Left kidney (tissue), 8 donors: ENCODE measurements at places on chromosomes 13 and 19. TPM values are rescaled to one million over a fixed set of nuclear protein-coding genes. Genes with fewer than 3 reads are reported as not detected.

DNA sequence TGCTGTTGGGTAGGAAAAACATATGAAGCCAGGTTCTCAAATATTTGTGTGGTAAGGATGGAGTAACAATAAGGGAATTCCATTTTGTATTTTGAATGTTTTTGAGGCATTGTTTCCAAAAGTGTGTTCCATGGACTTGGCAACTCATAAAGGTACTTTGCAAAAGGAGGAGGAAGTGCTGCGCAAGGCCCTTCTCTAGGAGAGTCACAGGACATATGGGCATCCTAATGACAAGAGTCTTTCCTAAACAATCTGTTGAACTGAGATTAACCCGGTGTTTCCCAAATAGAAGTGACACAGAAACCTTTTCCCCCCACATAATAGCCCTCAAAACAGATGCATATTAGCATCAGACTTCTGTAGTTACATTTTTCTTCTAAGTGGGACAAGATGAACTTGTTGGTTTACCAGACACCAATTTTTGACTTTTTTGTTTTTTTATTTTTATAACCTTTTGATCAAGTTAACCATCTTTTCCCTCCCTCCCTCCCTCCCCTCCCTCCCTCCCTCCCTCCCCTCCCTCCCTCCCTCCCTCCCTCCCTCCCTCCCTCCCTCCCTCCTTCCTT, 209.3 kb downstream of the PCCA start:
- DNase-seq: no peak

DNA sequence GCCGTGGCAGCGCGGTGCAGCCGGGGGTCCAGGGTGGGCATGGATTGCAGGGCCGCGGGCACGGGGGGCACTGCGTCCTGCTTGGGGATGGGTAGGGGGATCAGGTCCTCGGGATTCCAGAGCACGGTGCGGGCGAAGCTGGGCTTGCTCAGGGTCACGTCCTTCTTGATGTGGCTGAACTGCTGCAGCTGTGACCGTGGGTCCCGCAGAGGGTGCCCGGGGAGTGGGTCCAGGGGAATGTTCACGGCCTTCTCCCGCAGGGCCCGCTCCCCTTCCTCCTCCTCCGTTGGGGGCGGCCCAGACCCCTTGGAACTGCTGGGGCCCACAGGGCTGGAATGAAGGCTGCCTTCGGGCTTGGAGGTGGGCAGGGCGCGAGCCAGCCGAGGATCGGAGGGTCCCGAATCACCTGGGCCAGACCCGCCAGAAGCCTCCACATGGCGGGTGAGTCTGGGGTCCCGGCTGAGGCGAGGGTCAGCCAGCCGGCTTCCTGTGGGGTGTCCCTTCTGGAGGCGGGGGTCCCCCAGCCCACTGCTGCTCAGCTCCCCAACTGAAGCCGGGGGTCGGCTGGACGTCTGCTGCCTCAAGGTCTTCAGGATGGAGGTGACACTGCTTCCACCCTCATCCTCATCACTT, 18.9 kb upstream of the TMEM160 start:
- DNase-seq: no peak

GRCh38 chr19:30596268-30596667, 224.1 kb downstream of the ZNF536 start:
- DNase-seq: no peak

DNA sequence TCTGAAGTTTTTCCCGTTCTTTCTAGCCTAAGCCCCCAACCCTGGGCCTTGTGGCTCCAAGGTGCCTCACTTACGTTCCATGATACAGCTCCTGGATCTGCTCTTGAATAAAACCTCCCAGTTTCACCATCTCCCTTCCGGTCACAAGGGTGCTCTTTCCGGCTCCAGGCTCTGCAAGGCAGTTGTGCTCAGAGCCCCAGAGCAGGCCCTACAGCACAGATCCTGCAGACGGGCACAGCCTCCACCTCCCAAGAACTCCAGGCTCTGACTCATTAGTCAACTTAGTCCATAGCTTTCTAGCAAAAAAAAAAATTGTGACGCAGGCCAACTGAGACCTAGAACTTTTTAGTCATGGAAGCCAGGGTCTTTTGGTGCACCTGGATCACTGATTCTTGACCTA, 33.9 kb upstream of the SLC7A10 start:
- no peak for DNase-seq

DNA sequence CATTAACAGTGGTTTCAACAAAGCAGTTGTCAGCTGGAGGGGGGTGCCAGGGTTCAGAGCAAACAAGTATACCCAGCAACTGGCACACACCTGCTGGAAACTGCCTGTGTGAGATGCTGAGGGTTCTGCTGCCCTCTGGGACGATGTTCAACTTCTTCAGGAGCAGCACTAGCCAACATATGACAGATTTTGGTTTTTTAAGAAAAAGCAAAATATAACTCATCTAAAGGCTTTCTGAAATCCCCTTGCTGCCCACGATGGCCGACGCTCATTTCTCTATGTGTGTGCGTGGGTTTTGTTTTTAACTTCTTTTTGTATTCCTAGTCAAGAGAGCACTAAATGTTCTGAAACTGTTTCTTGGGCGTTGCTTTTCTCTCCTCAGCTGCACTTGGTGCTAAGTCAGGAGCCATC, 79.9 kb downstream of the MRPL57 start:
- no peak for DNase-seq

GRCh38 chr19:58406818-58407657, 1.4 kb upstream of the ZNF584 start:
- no peak for DNase-seq

- DNase-seq: no peak
Observed at GRCh38 chr13:111902726-111903125, 164.2 kb upstream of the SOX1 start.

DNA sequence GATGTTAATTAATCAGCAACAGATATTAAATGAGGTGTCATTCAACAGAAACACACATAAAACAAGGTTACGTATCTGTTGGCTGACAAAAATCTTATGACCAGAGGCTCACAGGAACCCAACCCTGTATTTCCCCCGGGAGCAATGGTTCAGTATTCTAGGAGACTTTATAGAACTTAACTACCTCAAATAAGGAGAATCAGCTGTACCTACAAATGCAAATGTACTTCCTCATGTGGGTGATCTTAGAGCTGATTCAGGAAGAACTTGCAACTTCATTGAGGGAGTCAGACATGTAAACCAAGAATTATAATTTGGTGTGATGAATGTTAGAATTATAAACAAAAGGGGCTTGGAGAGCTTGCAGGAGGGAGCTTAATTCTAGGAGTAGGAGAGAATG, 20.1 kb downstream of the FGF9 start:
- no peak for DNase-seq

DNA sequence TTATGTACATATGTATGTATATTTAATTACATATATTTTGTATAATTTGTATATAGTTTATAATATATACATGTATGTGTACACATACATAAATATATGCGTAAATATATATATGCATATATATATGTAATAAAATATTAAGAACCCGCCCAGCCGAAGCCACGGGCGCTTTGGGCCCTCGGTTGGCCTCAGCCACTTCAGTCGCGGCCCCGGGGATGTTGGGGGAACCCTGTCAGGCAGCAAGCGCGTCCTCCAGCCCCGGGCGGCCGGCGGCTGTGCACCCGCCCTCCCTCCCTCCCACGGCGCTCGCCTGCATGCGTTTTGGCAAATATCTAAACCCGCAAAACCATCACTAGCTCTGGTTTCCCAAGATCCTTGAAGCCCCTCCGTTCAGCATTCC, 7.9 kb upstream of the ZNF606 start:
- DNase-seq: no peak

DNA sequence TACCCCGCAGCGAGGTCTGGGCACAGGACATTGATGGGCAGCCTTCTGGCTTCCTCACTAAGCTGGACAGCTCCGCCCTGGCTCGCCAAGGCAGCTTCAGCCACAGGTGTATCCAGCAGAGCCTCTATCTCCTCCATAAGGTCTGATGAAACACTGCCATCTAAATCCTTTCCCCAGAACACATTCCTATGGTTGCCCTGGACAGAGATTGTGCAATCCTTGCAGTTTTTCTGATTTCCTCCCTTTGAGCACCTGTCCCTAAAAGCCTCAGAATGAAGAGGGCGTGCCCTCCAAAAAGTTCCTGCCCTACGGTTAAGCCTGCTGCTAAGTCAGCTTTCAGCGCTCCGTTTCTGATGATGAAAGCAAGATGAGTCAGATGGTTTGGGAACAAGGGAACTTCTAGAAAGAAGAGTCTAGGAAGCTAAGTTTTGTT, 21.0 kb downstream of the CLEC4M start:
- DNase-seq: no peak

GRCh38 chr13:30587231-30587630, 30.5 kb upstream of the USPL1 start:
- DNase-seq: no peak

GRCh38 chr13:21777166-21777565, 106.3 kb downstream of the FGF9 start:
- no peak for DNase-seq

DNA sequence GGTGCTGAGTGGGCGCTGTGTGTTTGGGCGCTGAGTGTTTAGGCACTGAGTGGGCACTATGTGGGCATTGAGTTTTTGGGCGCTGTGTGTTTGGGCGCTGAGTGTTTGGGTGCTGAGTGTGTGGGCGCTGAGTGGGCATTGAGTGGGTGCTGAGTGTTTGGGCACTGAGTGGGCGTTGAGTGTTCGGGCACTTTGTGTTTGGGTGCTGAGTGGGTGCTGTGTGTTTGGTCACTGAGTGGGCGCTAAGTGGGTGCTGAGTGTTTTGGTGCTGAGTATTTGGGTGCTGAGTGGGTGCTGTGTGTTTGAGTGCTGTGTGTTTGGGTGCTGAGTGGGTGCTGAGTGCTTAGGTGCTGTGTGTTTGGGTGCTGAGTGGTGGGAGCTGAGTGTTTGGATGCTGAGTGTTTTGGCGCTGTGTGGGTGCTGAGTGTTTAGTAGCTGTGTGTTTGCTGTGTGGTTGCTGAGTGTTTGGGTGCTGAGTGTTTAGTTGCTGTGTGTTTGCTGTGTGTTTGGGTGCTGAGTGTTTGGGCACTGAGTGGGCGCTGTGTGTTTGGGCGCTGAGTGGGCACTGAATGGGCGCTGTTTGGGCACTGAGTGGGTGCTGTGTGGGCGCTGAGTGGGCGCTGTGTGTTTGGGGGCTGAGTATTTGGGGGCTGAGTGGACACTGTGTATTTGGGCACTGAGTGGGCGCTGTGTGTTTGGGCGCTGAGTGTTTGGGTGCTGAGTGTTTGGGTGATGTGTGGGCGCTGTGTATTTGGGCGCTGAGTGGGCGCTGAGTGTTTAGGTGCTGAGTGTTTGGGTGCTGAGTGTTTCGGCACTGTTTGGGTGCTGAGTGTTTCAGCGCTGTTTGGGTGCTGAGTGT, 47.2 kb upstream of the F7 start:
- DNase-seq: no peak

DNA sequence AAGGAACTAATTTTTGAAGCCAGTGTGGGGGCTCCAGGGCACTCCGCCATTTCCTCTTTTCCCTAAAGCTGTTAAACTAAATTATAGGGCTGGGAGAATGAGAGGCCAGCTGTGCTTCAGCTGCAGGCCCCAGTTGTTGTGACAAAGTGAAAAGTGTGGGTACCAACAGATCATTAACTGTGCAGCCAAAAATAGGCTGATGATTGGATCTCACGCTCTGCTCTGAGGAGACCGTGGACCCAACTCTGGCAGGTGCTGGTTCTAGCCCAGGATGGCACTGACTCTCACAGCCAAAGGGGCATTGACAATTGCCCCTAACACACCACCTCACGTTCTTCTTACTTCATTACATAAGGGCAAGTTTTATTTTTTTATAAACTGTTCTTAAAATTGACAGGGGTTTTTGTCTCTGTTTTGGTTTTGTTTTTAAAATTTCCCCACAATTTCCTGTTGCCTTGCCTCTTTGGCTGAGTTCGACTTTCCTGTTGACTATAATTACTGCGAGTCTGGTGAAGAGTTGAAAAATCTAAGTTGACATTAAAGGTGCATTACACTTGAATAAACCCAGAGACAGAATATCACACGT, 391.0 kb downstream of the FGF9 start:
- no peak for DNase-seq

- DNase-seq: no peak
Observed at GRCh38 chr13:99971576-99972189, at the start of gene ZIC5. Gene ZIC5, minus strand, starts transcription at chr13:99971767. Its CDS starts 164 bp downstream, at chr13:99971603.

DNA sequence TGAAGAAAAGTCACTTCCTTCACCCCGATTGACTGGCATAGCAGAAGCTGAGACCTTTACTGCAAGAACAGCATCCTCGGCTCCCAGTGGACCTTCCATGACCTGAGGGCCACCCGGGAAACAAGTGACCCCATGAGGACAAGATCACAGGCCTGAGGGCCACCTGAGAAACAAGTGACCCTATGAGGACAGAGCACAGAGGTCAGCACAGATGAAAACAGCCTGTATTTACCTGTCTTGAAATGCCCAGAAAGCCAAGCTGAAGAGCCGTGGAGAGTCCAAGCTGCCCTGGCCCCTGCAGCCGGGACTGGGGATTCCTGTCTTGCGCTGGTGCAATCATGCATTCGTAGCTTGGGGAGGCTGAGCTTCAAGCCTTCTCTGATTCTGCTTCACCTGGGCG, 114.2 kb upstream of the SPACA7 start:
- DNase-seq: no peak

DNA sequence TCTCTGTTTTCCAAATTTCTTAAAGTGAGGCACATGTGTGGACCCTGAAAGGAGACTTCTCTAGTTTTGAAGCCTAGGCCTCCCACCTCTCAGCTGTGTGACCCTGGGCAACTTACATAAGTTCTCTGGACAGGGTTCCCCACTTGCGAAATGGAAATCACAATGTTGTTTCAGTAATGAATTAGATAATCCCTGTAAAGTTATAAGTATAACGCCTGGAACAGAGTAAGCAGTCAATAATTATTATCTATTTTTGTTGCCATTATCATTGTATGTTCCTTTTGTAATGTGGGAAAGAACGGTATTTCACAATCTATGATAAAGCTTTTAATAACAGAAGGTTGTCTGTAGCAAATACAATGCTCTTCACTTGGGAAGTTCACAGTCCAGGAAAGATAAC, 437.3 kb upstream of the ZNF507 start:
- DNase-seq: no peak

GRCh38 chr13:32150794-32151193, 119.2 kb downstream of the FRY start:
- no peak for DNase-seq

DNA sequence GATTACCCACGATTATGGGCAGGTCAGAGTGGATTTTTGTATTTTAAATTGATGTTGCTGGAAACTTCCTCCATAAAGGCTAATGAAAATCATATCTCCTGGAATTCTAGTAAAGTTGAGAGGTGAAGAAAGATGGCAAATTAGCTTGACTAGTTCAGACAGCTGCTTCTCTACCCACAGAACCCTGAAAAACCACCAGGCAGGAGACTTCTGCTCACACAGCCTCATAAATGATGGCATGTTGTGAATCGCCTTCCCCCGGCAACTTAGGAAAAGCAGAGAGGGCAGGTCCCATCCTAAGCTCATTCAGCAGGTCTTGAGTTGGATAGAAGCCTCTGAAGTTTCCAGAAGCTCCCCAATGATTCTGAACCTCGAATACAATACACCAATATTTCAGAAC, 87.6 kb upstream of the SLC7A1 start:
- no peak for DNase-seq

- no peak for DNase-seq
Observed at GRCh38 chr19:2259336-2259735, 3.1 kb upstream of the JSRP1 start.

- DNase-seq: no peak
Observed at GRCh38 chr13:91318886-91319285, 28.6 kb upstream of the MIR17HG start.

- DNase-seq: no peak
Observed at GRCh38 chr13:79108914-79109643, 297.0 kb downstream of the RBM26 start.

Gene IRF2BP1
- polyA plus RNA-seq: 14.5 TPM

Gene TEKTIP1
- polyA plus RNA-seq: 5.1 TPM

Gene ZNF429
- 31.6 TPM for polyA plus RNA-seq

Gene KLK12
- not detected for polyA plus RNA-seq

Gene SDHAF1
- 9.4 TPM for polyA plus RNA-seq

Gene RB1
- polyA plus RNA-seq: 51.1 TPM

Gene THSD8
- 5.4 TPM for polyA plus RNA-seq

Gene OVOL3
- not detected for polyA plus RNA-seq
